ENCODE measurements at places on chromosomes 16 and 17.
A peak's percentile ranks its signal among the peaks of the same experiment; 100 is the strongest.

- DNase-seq: no peak
Observed at GRCh38 chr16:3094289-3095027, 4.6 kb downstream of the ZSCAN10 start.

GRCh38 chr17:29138184-29138955, 41.8 kb downstream of the MYO18A start:
- no peak for DNase-seq

DNA sequence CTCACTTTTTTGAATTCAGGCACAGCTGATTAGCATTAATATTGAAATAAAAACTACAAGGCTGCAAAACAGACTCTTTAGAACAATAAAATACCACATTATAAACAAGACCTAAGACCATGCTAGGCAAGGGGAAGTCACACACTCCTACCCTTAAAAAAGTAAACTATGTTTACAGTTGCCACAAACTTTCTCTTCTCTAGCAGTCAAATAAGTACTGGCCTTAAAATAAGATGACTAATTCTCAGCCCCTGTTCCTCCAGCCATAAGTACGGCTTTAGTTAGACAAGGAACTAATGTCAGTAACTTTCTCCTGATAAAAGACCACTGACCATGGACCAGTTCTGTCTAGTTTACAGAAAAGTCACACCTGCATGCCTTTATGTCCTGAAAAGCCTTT, 19.5 kb upstream of the CPHXL start:
- DNase-seq: no peak

GRCh38 chr16:79154086-79154485, 446.5 kb downstream of the MAF start:
- no peak for DNase-seq

DNA sequence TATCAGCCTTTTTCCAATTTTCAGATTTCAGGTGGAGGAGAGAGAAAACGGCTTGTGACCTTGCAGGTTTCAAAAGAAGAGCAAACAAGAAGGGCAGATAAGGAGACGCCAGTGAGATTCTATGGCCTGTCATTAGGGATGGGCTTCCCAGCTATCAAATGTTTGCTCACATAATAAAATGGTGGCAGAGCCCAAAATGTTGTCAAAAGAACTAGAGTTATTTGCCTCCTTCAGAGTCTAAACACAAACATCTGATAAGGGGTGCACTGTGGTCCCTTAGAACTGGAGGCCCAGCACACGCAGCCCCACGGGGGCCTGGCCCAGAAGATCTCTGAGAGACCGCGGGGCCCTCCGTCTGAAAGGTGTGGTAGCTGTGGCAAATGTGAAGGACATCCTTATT, 46.1 kb upstream of the DDX52 start:
- DNase-seq: no peak

DNA sequence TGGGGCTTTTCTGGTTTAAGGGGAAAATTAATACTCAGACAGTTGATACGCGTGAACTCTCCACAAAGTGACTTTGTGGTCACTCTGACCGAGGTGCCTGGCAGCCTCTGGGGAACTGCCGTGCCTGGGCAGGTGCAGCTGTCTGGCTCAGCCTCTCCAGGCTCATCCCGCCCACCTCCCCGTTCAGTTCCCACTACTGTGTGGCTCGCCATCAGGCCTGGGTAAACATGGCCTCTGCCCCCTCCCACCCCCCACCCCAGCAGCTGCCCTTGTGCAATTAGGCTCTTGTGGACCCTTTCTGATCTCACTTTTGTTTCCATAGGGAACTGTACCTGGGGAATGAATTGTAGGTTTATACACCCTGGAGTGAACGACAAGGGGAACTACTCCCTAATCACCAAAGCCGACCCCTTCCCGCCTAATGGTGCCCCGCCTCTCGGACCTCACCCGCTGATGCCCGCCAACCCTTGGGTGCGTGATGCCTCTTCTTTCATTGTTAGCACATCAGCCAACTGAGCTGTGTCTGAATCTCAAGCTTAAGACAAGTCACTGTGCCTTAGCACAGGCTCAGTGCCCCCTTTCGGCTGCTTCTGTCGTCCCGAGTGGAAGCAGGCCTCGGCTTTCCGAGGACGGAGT, 27.8 kb downstream of the ZC3H18 start:
- DNase-seq: no peak

GRCh38 chr17:35312790-35313711, 60.4 kb downstream of the SLFN11 start:
- DNase-seq: peak; percentile 63

GRCh38 chr17:5683241-5683640, 98.9 kb upstream of the NLRP1 start:
- DNase-seq: no peak

GRCh38 chr17:79541056-79541850, 69.6 kb downstream of the RBFOX3 start:
- DNase-seq: no peak

Data from stimulated activated CD8-positive, alpha-beta memory T cell treated with anti-CD3 and anti-CD28 coated beads, Interleukin-15, amount 100 ng/mL, for 4 hours (primary cell).